Thyroid gland (tissue), 4 donors: ENCODE measurements at places on chromosomes 2 and 18. TPM values are rescaled to one million over a fixed set of nuclear protein-coding genes. Genes with fewer than 3 reads are reported as not detected.

The AP1S3 gene
- 37.5 TPM for total RNA-seq

- DNase-seq: no peak
These were observed 52.5 kb downstream of the SETBP1 start for GRCh38 chr18:44733069-44733753.

DNA sequence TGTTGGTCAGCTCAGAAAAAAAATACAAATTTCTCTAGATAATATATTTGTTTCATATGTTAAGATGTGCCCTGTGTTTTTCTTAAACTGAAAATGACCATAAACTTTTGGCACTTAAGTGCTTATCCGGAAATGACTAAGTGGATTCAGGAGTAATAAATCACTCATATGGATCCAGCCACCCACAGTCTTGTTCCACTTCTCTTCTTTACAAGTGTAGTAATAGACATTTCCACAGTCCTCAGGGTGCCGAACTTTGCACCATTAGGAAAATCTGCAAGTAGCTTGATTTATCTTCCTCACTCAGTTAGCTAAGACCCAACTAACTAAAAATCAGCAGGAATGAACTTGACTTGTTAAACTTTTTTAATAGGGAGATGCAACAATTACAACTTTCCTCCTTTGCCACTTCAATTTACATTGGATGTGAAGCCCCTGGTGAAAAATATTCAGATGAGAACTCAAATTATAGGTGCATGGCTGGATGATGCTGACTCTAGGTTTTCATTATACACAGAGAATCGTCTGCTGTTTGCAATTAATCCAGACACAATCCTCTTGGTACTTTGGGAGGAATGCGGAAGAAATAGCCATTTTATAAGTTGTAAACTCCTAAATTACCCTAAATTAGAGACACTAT, 322.5 kb downstream of the ARHGAP15 start:
- no peak for DNase-seq

GRCh38 chr18:48592540-48593171, 53.8 kb downstream of the CTIF start:
- DNase-seq: no peak

The CYP26B1 gene
- 11.8 TPM for total RNA-seq

GRCh38 chr18:12844391-12844790, 39.6 kb downstream of the PTPN2 start:
- DNase-seq: no peak

- DNase-seq: no peak
These were observed 158.5 kb upstream of the REV1 start for GRCh38 chr2:99648178-99648844.

- no peak for DNase-seq
These were observed 198.2 kb downstream of the ZFP36L2 start for GRCh38 chr2:43028188-43028587.

GRCh38 chr18:390741-391478, 109.6 kb downstream of the COLEC12 start:
- no peak for DNase-seq

The ASB18 gene
- not detected for total RNA-seq

GRCh38 chr2:241967467-241968144, 98.1 kb downstream of the RTP5 start:
- no peak for DNase-seq

The NCKAP5 gene
- 0.45 TPM for total RNA-seq

DNA sequence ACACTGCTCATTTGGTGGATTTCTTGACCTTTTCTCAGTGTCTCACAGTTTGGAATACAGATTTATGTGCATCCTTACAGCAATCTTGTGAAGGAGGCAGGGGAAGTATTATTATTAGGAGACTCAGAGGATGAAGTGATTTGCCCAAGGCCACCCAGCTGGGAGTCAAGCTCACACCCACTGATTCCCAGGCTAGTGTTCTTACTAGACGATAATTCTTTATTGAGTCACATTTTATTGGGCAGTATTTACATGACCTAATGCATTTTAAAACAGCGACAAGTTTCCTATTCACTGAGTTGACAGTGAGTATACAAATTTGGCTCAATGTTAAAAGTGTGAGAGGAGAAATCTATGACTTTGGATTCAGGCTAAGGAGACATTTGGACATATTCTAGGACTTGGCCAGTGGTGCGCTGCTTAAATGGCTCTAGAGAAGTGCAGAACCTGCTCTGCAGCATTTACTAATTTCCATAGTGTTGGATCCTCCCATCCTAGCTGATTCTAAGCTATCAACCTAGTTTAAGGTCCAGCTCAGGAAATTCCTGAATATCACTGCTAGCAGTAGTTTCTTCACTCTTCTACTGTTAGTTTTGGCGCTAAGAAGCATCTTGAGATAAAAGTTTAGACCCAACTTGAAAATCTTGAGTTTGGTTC, 199.3 kb downstream of the MTX2 start:
- no peak for DNase-seq
